Calu3 (cell line): ENCODE measurements at places on chromosomes 12 and 14. TPM values are rescaled to one million over a fixed set of nuclear protein-coding genes. Genes with fewer than 3 reads are reported as not detected.
A peak's percentile ranks its signal among the peaks of the same experiment; 100 is the strongest.

- H3K4me3 ChIP-seq: no peak overlapping the region
- DNase-seq: no peak
- no peaks in the 10 kb centered on the region for H3K36me3 ChIP-seq
Measured at GRCh38 chr12:50344245-50344644, 52.2 kb downstream of the FAM186A start.

GRCh38 chr14:90460136-90460535, 63.3 kb downstream of the CALM1 start:
- no peak for DNase-seq
- H3K36me3 ChIP-seq: no peaks in the 10 kb centered on the region
- no peaks in the 10 kb centered on the region for H3K4me1 ChIP-seq
- no peak overlapping the region for H3K27ac ChIP-seq
- H3K27me3 ChIP-seq: peaks cover 9% of the 10 kb centered on the region

PRB2 gene
- total RNA-seq: not detected in 2 replicates

- H3K27ac ChIP-seq: no peak overlapping the region
- H3K4me3 ChIP-seq: no peak overlapping the region
- no peaks in the 10 kb centered on the region for H3K4me1 ChIP-seq
- DNase-seq: no peak
Measured at GRCh38 chr14:21467616-21468015, 9.1 kb downstream of the RAB2B start.

KLRB1 gene
- not detected in 2 replicates for total RNA-seq

GYS2 gene
- total RNA-seq: not detected in 2 replicates

DNA sequence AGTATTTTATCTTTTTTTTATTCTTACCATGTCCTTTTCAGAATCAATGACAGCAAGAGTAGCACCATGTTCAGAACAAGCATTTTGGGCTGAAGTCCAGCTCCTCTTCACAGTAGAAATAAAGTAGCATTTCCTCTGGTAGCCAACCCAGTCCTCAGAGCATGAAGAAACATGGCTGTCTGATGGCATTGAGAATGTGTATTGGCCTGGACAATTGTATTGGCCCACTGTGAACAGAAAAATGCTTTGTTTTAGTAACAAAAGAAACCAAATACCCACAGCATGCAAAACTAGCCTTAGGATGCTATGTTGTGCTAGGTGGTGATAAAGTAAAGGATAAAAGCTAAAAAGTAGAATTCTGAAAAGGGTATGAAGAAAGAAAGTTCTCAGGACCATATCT, 5.7 kb downstream of the CD69 start:
- no peaks in the 10 kb centered on the region for H3K27me3 ChIP-seq
- no peak for DNase-seq
- no peak overlapping the region for H3K27ac ChIP-seq
- no peak overlapping the region for H3K4me3 ChIP-seq
- peaks cover 20% of the 10 kb centered on the region for H3K4me1 ChIP-seq

DNA sequence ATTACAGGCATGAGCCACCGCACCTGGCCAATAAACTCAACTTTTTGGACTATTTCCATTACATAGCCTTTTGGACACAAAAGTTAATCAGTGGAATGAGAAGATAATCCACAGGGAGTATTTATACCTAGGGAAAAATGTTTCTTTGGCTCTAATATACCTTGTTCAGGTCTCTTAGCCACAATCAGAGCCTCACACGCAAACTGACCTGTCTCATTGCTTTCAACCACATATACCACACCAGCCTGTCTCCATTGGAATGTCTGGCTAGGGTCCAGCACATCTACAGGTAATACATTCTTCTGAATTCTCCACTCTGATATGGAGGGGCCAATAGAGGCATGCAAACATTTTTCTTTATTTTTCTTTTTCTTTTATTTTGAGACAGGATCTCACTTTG, 3.8 kb upstream of the RBMS2 start:
- H3K4me1 ChIP-seq: peaks cover 54% of the 10 kb centered on the region
- H3K4me3 ChIP-seq: no peak overlapping the region
- peak overlapping the region; percentile 48 for H3K27ac ChIP-seq
- peaks cover under 1% of the 10 kb centered on the region for H3K27me3 ChIP-seq

- no peak overlapping the region for H3K4me3 ChIP-seq
- peak; percentile 35 for DNase-seq
- H3K4me1 ChIP-seq: peaks cover 34% of the 10 kb centered on the region
Measured at GRCh38 chr12:56261503-56262232, 3.5 kb upstream of the ANKRD52 start.

GZMH gene
- not detected in 2 replicates for total RNA-seq

- H3K4me3 ChIP-seq: no peak overlapping the region
- H3K27ac ChIP-seq: no peak overlapping the region
Measured at GRCh38 chr12:110165540-110166159, 41.5 kb downstream of the IFT81 start.

DNA sequence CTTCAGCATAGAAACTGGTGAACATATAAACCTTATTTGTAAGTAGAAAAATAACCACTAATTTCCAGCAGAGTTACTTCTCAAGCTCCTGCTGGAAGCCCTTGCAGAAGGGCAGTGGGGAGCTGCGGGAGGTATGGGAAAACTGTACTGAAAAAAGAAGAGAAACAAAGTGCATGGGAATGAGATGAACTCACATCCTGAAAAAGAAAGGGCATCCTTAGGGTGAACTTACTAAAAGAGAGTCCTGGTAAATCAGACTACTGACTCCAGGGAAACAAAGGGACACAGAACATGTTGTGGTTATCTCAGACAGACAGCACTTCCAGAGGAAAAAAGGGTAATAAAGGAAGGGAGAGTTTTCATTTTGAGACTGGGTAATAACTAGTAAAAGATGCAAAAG, 515.1 kb downstream of the RPL10L start:
- no peak overlapping the region for H3K27ac ChIP-seq
- no peaks in the 10 kb centered on the region for H3K36me3 ChIP-seq
- no peaks in the 10 kb centered on the region for H3K27me3 ChIP-seq
- no peak for DNase-seq
- no peaks in the 10 kb centered on the region for H3K4me1 ChIP-seq

GRCh38 chr12:118706437-118706836, 274.9 kb upstream of the SRRM4 start:
- no peaks in the 10 kb centered on the region for H3K4me1 ChIP-seq
- DNase-seq: no peak
- H3K27ac ChIP-seq: no peak overlapping the region
- H3K4me3 ChIP-seq: no peak overlapping the region
- no peaks in the 10 kb centered on the region for H3K36me3 ChIP-seq

- no peak for DNase-seq
- peaks cover 83% of the 10 kb centered on the region for H3K27me3 ChIP-seq
- H3K4me3 ChIP-seq: no peak overlapping the region
Measured at GRCh38 chr12:102950107-102950949, 7.1 kb upstream of the ASCL1 start.

EML1 gene
- total RNA-seq: 2.5 and 4.7 TPM in 2 replicates

GPR84 gene
- total RNA-seq: not detected in 2 replicates

DNA sequence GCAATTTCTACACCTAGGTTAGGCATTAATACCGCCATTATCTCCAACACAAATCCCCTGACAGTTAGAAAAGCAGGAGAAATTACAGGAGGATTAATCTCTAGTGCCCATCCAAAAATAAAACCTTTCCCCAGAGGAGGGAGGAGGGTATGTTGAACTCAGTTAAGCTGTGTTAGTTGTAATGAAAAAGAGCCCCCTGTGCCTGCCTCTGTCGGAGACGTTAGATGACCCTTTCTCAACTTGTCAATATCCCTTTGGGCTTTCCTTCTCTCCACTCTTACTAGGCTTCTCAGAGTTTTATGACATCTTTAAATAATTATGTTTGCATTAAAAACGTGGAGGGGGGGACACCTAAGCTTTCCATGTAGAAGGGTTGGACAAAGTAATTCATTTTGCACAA, 278.2 kb downstream of the PDZRN4 start:
- H3K27ac ChIP-seq: peak overlapping the region; percentile 31
- peaks cover 15% of the 10 kb centered on the region for H3K4me1 ChIP-seq
- no peak overlapping the region for H3K4me3 ChIP-seq
- no peaks in the 10 kb centered on the region for H3K27me3 ChIP-seq
